ENCODE measurements at places on chromosomes 12 and 14. TPM values are rescaled to one million over a fixed set of nuclear protein-coding genes. Genes with fewer than 3 reads are reported as not detected.

ALDH1L2 gene
- total RNA-seq, result 2.6 TPM

ERO1A gene
- total RNA-seq, result 18.5 TPM

CHGA gene
- total RNA-seq, result 40.5 TPM

DNA sequence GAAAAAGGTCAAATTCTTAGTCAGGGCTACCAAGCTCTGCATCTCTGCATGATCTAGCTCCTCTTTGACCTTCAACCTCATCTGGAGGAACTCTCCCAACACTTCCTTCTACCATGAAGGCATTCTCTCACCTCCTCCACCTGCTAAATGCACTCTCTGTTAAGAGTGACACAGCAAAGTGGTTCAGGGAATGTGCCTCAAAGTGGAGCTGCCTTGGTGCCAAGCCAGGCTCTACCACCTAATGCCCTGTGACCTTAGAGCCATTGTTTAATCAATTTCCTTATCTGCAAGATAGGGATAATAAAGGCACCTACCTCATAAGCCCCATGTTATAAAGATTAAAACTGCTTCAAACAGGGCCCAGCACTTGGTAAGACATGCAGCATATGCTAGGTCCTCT is 236.7 kb downstream of the ANO2 start:
- DNase-seq, result no peak

DNA sequence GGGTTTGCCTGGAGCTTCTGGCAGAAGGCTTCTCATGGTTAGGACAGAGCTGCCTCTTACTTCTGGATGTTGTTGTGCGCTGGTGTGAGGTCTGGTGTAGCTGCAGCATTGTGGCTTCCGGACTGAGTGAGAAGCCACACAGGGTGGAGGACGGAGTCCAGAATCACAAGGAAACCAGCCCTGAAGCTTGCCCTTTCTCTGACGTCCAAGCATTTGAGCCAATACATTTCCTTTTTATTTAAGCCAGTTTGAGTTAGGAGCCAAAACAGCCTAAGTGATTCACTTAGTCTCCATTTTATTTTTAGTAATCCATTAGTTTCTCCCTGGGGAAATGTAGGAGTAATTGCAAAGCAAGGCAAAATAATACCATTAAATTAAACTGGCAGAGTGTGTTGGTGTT is 402.4 kb upstream of the RGS6 start:
- DNase-seq, result no peak

GRCh38 chr12:107602446-107602845 is 83.2 kb upstream of the PWP1 start:
- no peak for DNase-seq
